ENCODE measurements at places on chromosomes 11 and 22. TPM values are rescaled to one million over a fixed set of nuclear protein-coding genes. Genes with fewer than 3 reads are reported as not detected.

DNA sequence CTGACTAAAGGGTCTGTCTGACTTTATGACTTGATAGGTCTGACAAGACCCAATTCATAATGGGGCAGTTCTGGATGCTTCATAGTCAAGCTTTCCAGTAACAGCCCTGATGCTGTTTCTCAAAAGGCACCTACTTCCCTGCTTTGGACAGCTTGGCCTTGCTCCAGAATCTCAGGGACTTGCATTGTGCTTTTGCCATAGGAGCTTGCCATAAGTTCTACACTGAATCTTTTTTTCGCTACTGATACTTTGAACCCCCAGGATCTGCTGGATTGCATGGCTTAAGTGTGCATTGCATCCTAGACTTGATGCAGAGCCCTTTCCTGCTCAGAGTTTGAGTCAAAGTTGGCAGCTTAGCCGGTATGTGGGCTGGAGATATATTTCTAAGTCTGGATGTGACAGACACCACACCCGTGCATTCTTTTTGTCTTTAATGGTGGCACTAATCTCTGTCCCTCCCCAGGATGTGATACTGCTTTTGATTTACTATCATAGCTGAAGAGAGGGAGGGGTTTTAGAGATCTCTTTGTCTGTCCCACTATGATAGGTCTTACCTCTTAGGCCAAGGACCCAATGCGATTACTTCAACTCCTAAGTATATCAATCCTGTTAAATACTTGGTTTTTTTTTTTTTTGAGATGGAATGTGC lies 16.9 kb upstream of the SLC3A2 start:
- DNase-seq = no peak

Gene SMC1B
- total RNA-seq = 0.10 TPM

DNA sequence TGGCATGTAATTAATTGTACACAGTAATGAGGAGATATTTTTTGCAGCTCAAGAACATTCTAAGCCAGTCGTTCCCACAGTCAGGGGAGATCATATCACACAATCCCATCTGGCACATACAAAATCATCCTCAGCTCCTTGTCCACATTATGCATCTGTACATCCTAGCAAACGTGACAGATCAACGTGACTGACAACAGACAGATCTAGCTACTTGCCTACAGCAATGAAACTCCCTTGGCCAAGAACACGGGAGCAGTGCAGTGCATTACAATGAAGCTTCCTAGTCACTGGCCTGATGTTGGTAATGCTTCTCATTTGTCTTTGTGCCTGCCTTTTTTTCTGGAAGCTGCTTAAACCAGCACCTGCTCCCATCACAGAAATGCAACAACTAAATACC lies 24.5 kb upstream of the GUCY1A2 start:
- DNase-seq = no peak

Gene PRSS23
- 22.1 TPM for total RNA-seq

DNA sequence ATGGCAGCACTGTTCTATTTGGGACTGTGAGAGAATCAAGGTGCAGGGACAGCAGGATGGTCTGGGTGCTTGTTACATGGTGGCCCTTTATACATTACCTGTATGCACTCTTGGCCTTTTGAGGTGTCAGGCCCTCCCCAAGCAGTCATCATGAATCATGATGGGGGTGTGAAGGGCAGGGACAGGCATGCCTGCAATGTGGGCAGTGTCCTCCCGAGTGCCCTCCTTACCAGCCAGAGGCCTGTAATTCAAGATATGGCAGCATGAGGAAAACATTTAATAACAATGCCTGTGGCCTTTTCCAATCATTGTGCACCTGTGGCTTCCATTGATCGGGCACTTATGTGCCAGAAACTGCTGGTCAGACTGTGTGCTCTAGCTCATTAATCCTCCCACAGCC lies 25.5 kb upstream of the CYP2D6 start:
- DNase-seq = no peak

DNA sequence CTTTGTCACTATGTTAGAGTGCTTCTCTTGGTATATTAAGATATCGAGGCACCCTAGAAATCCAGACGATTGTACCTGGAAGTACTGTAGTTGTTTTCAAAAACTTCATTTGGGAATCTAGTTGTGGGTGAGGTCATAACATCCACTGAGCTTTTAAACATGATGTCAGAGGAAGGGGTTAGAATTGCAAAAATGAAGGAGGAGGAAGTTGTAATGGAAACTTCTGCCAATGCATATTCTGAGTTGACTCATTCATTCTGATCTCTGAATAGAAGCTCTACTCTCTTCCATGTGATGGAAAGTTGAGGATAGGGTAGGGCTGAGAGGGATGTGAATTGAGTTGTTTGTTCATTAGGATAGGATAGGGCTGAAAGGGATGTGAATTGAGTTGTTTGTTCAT lies 7.7 kb downstream of the CD44 start:
- DNase-seq = no peak

DNA sequence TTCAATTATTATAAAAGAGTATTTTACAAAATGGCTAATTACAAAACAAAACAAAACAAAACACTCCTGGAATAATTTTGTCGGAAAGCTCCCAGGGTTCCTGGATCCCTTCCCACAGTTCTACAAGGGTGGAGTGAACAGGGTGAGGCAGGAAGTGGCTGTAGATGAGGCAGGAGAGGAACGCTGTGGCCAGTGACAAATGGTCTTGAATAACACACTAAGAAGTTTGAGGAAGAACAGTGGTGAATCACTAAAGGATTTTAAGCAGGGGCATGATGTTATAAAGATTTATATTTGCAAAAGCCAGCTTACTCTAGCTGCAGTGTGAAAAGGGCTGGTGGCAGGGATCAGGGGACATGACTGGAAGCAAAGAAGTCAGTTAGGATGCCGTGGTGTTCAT lies 33.8 kb upstream of the APOA1 start:
- DNase-seq = no peak

Gene C11orf86
- not detected for total RNA-seq

Gene NAALADL1
- 9.0 TPM for total RNA-seq

DNA sequence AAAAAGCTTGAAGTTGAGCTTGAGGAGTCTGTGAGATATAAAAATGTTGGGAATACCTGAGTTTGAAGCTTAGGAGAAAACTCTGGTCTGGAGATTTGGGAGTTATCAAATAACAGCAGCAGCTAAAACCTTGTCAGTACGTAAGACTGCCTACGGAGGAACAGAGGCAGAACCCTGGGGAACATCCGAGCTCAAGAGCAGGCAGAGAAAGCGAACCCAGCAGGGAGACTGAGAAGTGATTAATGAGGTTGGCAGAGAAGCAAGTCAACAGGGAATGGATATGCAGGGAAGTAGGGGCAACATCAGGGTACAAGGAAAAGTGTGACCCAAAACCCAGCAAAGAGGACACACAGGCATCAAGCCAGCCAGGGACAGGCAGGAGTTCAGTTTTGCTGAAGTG lies 12.6 kb upstream of the MTFP1 start:
- DNase-seq = no peak

- peak; percentile 84 for DNase-seq
Observed at GRCh38 chr11:73308003-73308960, at the start of gene ARHGEF17. ARHGEF17 (plus strand) TSS chr11:73308276; CDS start chr11:73308639, 363 bp downstream.

- DNase-seq = no peak
Observed at GRCh38 chr22:49365191-49365837, 462.4 kb downstream of the BRD1 start.

GRCh38 chr11:12248330-12248729 lies 129.0 kb upstream of the PARVA start:
- DNase-seq = peak; percentile 22

DNA sequence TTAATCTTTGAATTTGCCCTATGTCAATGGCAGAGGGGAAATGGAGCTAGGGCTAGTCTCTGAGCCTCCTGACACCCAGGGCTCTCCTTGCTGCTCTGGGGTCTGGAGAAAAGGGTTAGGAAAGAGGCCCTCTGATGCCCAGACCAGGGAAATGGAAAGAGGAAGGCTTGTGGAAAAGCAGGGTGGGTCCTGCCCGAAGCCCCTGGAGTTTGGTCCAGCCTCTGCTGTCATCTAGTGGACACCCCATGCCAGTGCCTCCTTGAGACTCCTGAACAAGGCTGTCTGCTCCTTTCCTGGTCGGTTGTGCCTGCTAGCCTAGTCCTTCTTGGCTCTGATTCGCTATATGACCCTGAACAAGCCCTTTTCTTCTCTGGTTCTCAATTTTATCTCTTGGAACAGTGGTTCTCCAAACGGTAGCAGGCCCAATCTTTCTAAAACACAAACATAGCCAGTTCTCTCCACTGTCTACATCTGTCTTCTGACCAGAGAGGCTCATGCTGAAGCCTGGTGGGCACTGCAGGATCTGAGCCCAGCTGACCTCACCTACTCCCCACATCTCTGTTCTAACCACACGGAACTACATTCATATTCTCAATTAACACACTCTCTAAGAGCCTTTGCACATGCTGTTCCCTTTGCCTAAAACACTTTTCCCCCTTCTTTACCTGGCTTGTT lies 8.8 kb upstream of the PLA2G3 start:
- DNase-seq = peak; percentile 37

- DNase-seq = no peak
Observed at GRCh38 chr11:77131560-77131959, 3.5 kb downstream of the MYO7A start.

DNA sequence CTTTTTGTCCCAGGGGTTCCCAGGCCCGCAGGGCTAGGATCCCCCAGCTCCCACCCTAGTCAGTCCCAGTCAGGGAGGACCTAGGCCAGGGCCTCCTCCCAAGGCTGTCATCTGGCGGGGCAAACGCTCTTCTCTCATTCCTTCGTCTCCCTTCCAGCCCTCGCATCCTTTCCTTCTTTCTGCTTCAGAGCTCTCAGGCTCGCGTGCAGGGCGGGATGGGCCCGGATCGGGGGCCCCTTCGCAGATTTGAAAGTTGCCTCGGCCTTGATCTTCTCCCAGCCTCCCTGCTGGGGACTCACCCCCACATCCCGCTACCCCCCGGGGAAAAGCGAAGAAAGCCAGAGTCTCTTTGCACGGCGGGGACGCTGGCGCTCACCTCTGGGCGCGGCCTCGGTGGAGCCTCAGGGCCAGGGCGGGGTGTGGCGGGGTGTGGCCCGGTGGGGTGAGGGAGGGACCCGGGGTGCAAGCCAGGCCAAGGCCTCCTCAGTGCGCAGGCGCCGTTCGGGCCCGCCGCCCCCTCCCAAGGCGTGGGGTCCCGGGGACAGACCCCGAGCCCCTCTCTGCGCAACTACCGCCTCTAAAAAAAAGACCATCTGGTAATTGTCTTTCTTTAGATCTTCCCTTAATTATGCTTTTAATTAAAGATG lies 14.8 kb upstream of the PAX6 start:
- DNase-seq = no peak

DNA sequence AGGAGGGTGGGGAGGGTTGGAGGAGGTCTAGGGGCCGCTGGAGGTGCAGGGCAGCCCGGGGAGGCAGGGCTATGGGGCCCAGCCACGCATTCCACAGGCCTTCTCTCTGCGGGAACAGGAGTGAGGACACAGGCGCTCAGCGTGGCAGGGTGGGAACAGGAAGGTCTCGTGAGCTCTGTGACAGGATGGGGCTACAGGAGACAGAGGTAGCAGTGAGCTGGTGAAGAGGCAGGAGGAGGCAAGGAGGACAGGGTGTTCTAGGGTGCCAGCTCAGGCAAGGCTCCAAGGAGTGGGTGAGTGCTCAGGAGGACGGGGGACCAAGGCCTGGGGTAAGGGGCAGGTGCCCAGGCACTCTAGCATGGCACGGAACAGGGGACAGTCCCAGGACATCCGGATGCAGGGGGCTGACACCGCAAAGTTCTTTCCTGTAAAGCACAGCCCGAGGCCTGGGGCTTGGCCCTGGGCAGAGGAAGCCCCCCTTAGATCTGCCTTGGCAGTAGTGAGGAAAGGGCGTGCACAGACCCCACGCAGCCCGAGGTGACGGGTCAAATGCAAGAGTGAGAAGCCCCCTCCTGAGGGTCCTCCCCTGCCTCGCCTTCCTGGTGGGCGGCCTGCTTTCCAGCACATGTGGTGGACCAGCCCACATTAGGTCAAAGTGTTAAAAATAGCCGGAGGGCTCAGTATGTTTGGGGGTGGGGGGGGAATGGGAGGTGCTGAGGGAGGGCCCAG lies 4.7 kb upstream of the NEAT1 start:
- DNase-seq = no peak
